Stimulated activated CD4-positive, alpha-beta T cell treated with anti-CD3 and anti-CD28 coated beads, Interleukin-2, amount 100 ng/mL, for 48 hours (primary cell): ENCODE measurements at places on chromosomes 13 and 19.

GRCh38 chr19:16394681-16395375 is 70.2 kb downstream of the KLF2 start:
- DNase-seq = no peak

DNA sequence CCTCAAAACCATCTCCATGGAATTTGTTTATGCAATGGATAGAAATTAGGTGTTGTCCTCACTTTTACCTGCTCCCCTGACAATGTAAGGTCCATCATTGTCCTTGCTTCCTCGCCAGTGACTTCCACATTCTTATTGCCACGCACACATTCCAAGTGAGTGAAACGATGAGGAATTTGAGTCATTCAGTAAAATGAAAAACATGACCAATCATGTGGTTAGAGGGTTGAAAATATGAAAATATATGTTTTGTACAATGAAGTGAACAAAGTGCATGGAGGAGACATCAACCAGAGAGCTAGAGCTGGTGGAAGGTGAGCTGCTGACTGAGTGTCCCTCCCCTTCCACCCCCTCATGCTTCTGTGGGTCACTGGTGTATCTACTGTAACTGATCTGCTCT is 91.7 kb downstream of the ATP8A2 start:
- no peak for DNase-seq

DNA sequence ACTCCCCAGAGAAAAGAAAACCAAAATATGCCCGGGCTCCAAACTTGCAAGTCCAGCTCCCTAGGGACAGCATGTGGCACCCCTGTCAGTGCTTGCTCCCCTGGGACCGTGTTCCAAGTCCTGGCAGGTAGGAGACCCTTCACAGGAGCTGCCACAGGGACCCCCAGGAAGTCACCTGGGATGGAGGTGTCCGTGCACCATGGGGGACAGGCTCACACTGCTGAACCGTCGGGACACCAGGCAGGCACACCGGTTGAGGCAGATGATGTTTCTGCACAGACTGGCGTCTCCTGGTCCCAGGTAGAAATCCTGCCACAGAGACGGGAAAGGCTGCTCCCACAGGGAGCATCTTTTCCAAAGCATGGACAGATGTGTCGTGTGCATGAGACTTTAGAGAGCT is 11.7 kb upstream of the PROZ start:
- no peak for DNase-seq

GRCh38 chr19:49863935-49864320 is 3.4 kb downstream of the PNKP start:
- no peak for DNase-seq

- DNase-seq = no peak
These were observed 269.9 kb downstream of the DACH1 start for GRCh38 chr13:71597150-71597549.

GRCh38 chr13:27177852-27178251 is 6.2 kb upstream of the USP12 start:
- DNase-seq = no peak

- no peak for DNase-seq
These were observed 854 bp downstream of the RNASEH2B start for GRCh38 chr13:50910485-50910805.
